HS-27A (cell line): ENCODE measurements at places on chromosomes 12 and 14.

DNA sequence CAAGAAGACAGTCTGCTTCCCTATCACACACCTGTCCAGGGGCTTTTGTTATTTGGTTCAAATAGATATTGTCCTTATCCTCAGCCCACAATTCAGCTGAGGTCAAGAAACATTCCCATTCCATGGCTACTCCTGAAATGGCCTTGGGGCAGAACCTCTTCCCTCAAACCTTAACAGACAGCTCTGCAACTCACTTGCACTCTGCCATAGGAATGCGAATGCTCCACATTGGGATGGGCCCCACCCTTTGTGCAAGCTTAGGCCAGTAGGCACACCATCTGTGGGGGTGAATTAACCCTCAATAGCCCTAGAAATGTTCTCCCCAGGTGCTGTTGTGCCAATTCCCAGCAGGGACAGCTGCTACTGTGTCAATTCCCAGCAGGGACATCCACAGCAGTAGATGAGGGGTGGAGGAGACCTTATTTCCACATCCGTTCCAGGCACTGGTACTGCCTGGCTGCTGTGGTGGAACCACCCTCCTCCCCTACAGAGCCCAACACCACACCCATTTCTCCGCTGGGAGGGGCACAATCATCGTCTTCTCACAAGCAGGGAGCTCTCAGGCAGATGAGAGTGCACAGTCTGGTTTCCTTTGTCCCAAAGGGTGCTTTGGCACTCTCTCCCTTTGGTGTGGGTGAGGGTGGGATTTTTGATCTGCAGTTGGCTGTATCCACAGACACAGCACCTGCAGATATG lies 42.3 kb upstream of the GLIPR1 start:
- no peak for DNase-seq

DNA sequence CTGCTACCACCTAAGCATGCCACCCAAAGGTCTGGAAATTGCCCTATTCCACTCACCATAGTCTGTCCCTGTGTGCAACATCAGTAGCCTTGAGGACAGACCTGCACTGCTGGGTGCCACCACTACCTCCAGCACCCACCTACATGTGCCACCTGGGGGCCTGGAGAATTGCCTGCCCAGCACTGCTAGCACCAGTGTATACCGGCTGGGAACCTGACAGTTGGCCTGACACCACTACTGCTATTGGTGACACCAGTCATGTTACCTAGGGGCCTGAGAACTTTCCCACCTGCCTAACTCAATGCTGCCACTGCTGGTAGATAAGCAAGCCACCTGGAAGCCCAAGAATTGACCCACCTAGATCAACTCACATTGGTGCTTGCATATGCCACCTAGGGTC lies 60.8 kb downstream of the CD163L1 start:
- DNase-seq, result no peak

DNA sequence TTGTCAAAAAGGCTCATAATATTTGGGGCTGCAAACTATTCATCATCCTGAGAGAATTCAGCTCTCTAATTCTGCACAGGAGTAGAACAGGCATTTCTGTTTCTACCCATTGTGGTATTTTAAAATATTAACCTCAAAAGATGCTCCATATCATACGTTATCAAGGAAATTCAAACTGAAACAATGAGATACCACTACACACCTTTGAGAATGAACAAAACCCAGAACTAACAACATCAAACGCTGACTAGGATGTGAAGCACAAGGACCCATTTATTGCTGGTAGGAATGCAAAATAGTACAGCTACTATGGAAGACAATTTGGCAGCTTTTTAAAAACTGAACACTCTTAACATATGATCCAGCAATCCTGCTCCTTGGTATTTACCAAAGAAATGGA lies 171.8 kb downstream of the DUSP6 start:
- DNase-seq, result no peak

DNA sequence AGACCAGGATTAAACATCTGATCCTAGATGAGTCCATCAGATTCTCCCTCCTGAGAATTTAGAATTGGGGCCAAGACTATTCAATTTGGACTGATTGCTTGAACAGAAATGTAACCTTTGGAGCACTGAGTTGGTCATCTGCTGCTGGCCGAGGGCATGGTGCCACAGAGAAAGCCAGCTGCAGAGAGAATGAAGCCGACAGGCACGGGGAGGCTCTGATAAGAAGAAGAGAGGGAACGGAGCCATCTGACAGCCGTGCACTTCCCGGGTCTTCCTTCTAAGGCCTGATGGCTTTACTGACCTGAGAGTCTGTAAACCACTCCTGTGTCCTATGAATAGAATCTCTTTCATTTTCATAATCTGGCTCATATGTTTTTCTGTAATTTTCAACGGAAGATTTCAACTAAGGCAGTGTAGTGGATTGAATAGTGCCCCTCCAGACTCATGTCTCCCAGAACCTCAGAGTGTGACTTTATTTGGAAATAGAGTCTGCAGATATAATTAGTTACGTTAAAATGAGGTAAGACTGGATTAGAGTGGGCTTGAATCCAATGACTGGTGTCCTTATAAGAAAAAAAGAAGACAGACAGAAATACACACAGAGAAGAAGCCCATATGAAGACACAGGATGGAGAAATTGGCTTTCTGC lies 39.1 kb upstream of the FRS2 start:
- DNase-seq, result no peak

DNA sequence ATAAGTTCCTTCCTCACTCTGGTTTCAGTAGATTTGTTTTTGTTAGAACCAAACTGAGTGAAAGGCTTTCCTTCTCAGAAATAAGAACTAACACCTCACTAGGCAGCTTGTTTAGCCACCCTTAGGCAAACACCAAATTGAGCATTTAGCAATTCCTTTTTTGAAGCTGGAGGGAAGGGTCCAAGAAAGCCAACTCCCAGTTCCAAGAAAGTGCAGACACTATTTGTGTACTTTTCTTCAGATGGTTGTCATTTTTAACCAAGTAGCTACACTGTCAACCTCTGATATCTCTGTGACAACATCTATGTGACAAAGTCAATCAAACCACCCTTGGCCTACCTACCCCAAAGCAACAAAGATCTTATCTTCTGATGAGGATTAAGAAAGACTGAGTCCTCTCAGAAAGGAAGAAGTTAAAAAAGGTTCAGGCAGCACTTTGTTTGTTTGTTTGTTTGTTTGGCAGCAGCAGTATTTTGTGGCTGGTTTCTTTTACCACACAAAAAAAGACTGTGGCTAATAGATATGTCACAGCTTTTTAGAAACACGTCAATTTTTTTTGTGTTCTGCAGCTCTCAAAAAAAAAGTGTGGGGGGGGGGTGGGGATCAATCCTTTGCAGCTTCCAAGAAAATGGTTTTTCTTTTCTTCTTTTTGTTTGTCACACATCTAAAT lies 203.8 kb downstream of the CRADD start:
- no peak for DNase-seq

- DNase-seq, result no peak
These were observed 149.3 kb upstream of the BMP4 start for GRCh38 chr14:54105898-54106297.

DNA sequence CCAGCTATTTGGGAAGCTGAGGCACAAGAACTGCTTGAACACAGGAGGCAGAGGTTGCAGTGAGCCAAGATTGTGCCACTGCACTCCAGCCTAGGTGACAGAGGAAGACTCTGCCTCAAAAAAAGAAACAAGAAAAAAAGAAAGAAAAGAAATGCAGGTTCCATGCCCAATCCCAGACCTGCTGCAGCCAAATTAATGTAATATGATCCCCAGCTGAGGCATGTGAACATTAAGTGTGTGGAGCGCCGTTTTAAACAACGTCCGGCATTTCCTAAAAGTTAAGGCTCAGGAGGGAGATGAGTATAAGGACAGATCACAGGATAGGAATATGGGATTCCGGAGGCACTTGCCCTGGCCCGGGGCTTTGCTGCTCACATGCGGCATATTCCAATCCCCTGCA lies 162.9 kb downstream of the KSR2 start:
- no peak for DNase-seq

DNA sequence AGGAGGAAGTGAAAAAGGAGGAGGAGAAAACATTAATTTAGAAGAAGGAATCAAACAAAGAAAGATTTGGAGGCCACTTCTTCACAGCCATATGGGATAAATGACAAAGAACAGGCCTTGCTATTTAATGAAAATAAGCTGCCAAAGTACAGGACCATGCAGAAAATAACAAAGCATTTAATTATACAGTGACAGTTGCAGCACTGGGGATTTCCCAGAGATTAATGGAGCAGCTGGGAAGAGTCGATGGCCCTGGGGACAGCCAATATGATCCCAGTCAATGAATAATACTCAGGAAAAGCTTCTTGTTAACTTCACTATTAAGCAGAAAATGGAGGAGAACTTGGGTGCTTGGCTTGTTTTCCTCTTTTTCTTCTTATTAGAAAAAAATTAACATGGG lies 34.6 kb downstream of the RERG start:
- no peak for DNase-seq

DNA sequence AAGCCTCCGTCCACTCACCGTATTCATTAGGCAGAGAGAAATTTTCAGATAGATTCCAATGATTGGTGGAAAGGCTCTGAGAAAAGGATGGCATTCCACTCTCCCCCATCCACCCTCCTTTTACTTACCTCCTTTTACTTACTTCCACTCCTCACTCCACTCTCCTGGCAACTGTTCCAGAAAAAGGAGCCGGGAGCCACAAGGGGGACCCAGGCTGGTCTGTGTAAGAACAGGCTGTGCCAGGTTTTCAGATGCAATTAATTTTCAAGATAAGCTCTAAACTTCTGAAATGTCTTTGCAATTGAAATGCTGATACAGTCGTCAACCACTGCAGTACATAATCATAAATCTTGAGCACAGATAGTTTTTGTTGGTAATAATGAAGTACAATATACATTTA lies 248.8 kb downstream of the ANO6 start:
- DNase-seq, result no peak

DNA sequence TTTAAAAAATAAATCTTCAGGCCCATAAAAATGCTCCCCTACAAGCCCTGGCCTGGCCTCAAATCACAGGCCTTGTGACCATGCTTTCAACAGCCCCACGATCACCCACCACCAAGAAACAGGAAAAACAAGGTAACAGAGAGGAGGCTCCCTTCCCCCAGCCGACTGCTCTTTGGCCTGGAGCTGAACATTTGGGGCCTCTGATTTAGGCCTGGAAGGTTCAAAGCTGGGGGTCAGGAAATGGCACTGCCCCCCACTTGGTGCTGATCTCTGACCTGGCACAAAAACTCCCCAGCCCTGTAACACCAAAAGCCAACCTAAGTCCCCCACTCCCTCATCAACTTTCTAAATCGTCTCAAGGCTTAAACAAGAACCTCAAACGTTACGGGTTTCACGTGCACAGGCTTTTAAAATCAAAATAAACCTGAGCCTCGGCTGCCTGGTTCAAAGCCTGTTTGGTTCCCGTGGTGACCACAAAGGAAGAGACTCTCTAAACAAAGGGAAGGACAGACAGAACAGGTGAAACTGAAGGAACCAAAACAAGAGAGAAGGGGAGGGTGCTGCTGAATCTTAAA lies 9.0 kb downstream of the ACTN1 start:
- DNase-seq, result no peak

DNA sequence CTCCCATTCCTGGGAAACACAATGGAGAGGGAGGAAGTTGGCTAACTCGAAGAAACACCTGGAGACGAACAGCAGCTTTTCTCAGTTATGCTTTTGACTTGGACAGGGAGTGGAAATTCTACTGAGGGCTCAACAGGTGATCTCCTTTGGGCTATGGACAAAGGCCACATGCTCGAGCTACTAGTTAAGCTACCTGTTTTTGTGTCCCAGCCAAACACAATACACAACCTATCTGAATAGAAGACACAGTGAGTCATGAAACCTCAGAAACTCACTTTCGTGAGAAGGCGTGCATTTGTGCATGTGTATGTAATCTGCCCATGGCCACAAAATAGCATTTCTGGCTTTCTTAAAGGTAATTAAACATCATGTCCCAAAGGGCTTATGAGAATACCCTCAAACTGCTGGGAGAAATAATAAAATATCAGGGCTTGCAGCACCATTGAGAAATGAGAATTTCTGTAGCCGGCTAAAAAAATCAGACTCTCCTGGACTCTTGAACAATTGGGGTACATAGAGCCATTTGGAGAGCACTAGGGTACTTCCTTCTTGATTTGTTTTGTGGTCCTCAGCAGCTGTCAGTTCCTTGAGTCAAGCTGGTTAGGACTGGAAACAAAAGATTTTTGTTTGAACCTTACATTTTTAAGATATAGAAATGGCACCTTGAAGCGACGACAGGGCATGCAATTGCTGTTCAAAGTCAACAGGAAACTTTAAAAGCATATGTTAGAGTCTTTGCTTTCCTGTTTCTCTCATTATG lies 85.5 kb upstream of the PTHLH start:
- no peak for DNase-seq

GRCh38 chr12:27549236-27549800 lies 25.3 kb downstream of the PPFIBP1 start:
- peak; percentile 79 for DNase-seq

DNA sequence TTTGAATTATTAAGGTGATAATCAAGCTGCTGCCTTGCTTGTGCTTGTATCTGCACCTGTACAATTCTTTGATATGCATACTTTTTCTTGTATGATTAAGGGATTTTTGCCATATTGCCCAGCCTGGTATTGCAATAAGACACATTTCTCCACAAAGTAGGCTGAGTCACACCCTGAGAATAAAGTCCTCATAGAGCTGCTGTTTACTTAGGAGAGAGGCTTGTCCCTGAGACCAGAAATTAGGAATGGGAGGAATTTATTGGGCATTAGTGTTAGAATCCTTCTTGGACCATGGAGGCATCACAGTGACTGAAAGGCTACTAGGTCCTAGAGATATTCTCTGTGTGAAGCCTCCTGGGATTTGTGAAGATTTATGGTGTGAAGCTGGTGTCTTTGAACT lies 506.8 kb upstream of the FBXO33 start:
- DNase-seq, result no peak

GRCh38 chr14:92499234-92499633 lies 14.3 kb upstream of the RIN3 start:
- no peak for DNase-seq

DNA sequence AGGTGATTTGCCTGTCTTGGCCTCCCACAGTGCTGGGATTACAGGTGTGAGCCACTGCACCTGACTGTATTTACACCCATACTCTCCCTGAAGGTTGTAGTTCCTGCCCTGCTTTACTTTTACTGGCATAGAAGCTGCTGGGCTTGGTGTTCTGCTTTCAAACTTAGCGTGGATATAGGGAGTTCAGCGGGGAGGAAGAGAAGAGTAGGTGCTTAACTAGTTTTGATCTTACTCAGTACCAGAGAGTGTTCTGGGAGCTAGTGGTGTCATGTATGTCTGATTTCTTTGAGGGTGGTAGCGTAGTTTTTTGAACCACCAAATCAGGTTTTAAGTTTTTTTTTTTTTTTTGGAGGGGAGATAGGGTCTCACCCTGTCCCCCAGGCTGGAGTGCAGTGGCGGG lies 13.8 kb downstream of the RCOR1 start:
- no peak for DNase-seq

DNA sequence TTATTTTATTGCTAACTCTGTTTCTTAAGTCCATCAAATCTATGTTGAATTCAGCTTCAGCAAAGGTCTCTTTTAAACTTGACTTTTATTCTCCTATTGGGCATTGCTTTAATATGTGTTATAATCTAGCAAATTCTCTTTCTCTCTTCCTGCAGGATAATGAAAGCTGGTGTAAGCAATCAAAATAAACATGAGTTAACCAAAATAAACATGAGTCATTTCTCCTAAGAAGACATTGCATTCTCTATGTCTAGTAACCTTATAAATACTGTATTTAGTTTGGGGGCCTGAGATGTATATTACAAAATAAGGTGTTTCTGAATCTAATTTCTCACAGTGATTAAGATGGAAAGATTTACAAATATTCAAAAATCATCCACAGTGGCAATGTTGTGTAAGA lies 739.1 kb upstream of the ATXN7L3B start:
- DNase-seq, result no peak
